ENCODE measurements at places on chromosomes 2 and 18.

- DNase-seq: peak; percentile 59
Measured at GRCh38 chr2:98637401-98638147, 29.2 kb downstream of the UNC50 start.

- peak; percentile 9 for DNase-seq
Measured at GRCh38 chr2:70639841-70640436, 86.3 kb upstream of the TGFA start.

DNA sequence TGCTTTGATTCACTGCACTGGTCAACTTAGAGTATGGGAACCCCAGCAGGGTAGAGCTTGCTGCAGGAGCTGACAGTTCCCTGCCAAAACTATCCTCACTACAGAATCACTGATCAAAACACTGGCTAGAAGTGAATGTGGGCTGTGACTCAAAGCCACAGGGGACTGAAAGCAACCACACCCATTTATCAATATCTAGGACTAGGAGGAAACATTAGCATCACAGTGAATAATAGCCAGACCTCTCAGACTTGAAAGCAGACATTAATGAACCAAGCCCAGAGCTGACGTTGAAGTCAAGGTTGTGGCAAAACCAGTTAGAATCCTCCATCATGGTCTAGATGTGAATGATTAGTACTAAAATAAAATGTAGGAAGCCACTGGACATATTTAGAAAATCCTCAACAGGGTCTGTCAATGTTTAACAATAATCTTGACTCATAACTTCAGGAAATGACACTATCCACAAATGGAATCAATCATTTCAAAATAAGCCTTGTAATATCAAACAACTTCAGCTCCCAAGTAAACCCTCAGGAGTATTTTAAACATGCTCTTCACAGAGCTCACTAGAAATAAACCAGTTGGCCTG lies 131.4 kb downstream of the CDH20 start:
- DNase-seq: no peak

DNA sequence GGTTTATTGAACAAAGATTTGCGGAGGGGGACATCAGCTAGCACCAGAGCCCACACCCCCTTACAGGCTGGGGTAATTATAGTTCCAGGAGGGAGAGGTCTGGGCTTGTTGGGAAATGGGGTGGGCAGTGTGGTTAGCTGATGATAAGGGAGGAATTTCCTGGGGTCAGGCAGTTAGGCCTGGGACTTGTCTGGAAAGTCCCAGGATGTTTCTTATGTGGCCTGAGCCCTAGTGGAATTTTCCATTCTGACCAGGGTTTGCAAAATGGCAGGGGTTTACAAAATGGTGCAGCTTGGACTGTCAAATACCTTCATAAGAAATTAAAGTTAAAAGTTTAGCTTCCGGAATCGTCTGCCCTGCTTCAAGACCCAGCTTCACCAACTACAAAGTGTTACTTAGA lies 199.1 kb downstream of the FBXO15 start:
- no peak for DNase-seq

- DNase-seq: no peak
Measured at GRCh38 chr2:201880579-201880978, 74.2 kb downstream of the CDK15 start.

DNA sequence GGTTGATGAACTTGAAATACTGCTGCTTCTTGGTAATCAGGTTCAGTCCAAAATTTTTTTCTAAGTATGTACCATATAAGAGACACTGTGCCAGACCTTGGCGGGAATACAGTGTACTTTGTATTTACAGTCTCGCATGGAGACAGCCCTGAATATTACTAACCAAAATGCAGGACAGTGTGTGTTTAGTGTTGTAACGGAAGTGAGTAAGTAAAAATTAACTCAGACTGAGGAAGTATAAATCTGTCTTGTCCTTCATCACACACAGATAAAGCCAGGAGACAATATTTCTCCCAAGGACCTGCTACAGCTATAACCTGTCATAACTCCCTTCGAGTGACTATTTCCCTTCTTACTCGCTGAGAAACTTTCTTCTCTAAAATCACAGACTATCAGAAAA lies 76.9 kb downstream of the ACTR3 start:
- no peak for DNase-seq

GRCh38 chr18:44273298-44273697 lies 407.4 kb upstream of the SETBP1 start:
- no peak for DNase-seq

Data from CD4-positive, alpha-beta T cell treated with Interleukin-6 at 100 ng/mL for 8 hours (primary cell).